ENCODE measurements at places on chromosomes 6 and 20.
A peak's percentile ranks its signal among the peaks of the same experiment; 100 is the strongest.

- DNase-seq: no peak
Measured at GRCh38 chr20:18046535-18046934, 11.2 kb downstream of the OVOL2 start.

GRCh38 chr6:35059596-35060345, 81.4 kb downstream of the TCP11 start:
- DNase-seq: no peak

DNA sequence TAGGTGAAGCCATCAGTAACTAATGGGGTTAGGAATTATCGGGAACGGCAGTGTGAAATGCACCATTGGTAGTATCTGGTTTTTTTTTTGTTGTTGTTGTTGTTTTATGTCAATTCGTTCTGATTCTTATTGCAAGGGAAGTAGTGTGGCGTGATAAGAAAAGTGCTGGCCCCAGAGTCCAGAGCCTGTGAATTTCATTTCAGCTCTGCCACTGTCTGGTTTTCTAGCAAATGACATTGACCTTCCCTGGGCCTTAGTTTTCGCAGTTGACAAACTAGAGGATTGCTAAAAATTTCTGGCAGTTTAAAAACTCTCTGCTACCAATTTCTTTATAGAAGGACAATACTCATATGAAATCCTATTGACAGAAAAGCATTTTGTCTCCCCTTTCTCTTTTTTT, 161.6 kb downstream of the AIG1 start:
- DNase-seq: no peak

GRCh38 chr6:143677577-143677890, 231 bp upstream of the PHACTR2 start:
- no peak for DNase-seq

DNA sequence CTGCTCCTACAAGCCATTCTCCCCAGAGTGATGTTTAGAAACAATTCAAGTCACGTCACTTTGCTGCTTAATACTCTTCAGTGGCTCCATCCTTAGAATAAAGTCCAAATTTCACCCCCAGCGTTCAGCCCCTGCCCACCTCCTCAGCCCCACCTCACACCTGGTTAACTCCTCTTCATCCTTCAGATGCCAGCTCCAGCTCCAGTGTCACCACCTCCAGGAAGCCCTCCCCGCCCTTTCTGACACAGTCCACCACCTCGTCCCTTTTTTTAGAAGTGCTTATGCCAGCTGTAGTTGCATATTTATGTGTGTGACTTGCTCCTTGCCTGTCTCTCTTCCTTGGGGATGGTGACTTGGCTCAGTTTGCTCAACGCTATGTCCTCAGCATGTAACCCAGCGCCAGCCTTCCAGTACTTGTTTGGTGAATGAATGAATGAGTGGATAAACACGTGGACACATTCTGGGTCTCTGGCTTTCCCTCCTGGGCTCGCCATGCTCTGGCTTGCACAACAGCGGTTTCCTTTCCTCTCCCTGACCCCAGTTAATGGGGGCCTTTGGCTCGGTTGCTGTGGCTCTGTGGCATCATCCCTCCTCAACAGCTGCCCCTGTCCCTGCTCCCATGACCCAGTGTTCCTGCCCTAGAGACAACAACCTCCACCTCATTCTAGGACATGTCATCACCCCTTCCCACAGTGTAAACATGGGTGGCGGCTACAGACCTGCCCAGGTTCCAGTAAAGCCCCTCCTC, 3.7 kb upstream of the IP6K3 start:
- no peak for DNase-seq

- DNase-seq: no peak
Measured at GRCh38 chr6:43125119-43125518, 46.0 kb upstream of the SRF start.

DNA sequence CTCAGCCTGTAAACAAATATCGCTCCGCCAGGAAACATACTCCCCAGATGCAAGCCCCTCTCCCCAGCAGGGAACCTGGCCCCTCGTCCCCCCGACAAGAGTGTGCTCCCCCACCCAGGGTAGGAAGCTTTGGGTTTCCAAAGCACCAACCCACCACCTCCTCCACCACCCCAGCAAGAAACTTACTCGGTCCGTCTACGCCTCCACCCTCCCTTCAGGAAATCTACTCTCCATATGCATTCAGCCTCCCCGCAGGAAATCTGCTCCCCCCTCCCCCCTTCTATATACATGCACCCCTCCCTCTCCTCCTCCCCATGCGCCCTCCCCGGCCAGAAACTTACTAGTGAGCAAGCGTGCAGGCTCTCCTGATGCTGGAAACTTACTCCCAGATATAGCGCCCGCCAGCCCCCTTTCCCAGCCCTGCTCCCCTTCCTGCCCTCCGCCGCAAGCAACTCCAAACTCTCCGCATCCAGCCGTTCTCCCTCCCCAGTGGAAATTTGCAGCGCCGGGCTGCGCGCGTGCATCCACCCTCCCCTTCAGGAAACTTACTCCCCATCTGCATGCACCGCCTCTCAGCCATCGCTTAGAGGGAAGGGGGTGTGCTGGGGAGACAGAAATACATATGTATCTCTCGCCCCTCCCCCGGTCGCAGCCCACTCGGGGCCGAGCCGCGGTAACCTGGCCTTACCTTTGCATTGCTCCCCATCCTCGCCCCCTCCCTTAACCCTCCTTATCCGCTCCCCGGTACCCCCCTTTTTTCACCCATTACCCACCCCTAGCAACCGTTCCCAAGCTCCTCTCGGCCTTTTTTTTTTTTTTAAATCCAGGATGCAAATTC, at the start of gene TRERF1:
TRERF1 (minus strand) TSS at position 594 of the 838 bp plus-strand sequence. CDS start 182,336 bp downstream, outside the sequence.
- DNase-seq: peak; percentile 66

DNA sequence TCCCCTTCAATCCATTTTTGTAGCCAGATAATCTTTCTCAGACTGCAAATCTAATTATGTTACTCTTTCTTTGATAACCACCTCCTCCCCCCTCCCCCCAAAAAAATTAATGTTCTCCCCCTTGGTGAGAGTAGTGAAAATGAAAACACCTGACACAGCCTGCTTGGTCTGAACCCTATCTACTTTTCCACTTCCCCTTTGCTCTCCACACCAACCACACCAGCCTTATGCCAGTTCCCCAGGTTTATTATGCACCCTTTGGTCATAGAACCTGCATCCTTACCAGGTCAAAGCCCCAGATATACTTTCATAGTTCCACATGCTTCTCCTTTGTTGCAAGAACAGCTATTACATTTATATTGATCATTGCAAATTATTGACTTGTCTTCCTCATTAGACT, 19.4 kb downstream of the PFDN4 start:
- DNase-seq: no peak

DNA sequence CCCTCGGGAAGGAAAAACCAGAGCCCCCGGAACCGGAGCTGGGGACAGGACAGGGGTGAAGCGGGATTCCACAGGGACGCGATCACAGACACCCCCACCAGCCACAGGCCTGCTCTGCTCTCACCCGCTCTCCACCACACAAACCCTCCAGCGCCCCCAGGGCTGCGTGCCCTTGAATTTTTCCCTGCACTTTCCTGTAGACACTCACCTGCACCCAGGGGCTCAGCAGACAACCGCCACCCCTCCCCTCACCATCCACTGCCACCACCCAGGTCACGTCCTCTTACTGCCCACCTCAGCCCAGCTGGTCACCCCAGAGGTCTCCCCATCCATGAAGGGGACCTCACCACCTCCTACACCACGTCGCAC, 631 bp downstream of the ULBP2 start:
- DNase-seq: no peak

DNA sequence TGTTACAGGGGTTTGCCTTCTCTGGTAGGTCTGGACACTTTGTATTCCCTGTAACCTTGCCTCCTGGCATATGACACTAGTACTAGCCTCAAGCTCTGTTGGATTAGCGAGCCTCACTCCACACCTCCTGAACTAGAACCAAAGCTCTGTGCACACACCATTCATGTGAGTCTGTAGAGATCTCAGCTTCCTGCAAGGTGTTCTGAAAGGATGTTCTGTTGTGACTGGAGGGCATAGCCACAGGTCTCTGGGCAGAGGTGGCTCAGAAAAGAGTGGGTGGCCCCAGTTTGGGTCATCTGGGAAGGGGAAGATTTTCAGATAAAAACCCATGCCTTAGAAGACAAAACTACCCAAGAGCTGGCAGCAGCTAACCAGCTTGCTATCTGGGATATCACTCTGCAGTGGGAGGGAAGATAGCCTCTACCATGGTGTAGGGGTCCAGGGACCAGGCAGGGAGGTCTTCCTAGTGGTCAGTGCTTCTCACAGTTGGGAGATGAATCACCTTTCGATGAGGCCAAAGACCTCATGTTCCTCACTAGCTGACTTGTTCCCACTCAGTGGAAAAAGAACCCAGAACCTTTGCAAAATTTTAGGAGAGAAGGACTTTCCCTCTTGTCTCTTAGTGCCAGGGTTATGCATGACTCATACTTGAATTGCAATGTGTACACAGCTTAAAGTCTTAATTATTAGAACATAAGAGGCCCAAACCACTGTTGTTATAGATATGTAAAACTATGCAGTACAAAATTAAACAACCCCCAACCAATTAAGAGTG, 41.4 kb downstream of the HLA-F start:
- no peak for DNase-seq

DNA sequence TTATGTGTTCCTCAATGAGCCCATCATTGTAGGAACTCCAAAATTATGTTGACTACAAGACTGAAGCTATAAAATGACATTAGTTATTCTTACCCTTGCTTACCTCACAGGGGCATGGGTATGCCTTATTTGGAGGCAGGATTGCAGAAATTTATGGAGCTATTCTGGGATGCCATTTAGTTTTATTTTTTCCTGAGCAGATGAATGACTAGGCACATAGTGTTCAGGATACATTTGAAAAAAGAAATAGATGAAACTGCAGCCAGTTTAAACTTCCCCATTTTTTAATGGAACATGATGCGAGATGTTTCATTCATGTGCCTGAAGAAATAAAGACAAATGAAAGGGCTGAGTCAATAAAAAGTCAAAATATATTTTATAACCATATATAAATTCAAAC, 399.2 kb upstream of the JAG1 start:
- DNase-seq: no peak

DNA sequence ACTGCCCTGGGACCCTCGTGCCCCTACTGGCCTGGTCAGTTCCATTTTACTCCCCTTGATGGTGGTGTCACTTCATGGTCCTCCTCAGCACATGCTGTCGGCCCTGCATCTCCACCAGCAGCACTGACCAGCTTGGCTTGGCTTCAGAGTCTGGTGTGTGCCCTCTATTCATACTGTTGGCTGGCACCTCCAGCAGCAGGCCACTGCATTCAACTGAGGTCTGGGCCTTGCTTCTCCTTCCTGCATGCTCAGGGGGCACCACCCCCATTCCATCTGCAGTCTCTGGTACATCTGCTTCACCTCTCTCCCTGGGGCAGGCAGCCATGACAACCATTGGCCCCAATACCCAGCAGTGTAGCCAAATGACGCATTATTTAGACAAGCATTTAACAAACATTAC, 155.9 kb downstream of the SLC24A3 start:
- no peak for DNase-seq

GRCh38 chr6:36201612-36202011, 5.1 kb downstream of the BRPF3 start:
- no peak for DNase-seq

DNA sequence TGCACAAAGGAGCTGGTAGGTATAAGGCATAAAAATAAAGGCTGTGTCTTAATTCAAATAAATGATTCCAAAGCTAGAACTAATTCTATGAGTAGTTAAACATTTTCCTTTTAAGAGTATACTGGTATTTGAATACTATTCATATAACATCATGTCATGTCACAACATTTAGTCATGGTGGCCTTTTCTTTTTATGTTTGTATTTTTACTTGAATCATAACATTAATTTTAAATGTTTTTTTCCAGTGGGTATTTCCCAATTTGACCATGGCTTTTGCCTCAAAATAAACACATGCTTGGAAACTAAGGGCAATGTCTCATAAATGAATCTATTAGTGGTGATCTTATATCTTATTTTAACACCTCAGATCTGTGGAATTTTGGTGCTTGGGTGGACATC, 177.1 kb downstream of the CD109 start:
- no peak for DNase-seq

- no peak for DNase-seq
Measured at GRCh38 chr6:52230685-52231084, 13.6 kb downstream of the IL17F start.

GRCh38 chr6:31971279-31971992, 502 bp downstream of the DXO start:
- no peak for DNase-seq

DNA sequence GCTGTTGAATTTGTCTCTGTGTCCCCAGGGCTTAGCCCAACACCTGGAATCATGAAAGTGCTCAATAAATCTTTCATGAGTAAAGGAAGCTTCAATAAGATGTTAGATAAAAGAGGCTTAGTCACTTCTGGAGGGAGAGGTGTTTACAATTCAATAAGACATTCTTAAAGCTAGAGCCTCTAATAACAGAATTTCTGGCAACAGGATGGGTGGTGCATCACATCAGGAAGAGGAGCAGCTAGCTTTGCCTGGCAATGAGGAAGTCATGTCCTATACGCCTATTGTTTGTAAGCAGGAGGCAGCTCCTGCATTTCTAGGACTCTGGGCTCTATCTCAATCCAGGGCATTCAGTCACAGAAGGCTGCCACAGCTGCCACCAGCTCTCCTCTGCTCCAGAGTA, 638.5 kb downstream of the EPM2A start:
- DNase-seq: no peak

DNA sequence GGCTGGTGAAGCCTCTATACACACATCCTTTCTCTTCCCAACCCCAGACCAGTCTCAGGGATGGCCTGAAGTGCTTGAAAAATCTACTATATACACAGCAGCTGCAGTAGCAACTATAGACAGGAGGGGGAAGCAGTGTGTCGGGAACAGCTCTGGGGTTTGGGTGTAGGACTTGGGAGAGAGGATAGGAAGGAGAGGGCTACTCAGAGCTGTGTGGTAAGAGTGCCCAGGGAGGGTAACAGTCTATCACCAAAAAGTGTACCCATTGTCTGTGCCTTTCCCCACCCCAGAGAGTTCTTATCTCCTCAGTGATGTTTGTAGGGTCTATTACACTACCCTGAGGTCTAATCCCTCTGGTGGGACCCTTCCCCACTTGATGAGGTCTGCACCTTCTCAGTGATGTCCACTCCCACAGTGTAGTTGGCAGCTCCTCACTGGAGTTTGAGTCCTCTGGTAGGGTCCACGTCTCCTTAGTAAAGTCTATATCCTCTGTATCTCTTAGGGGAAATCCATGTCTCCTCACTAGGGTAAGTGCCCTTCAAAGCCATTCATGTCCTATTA, 1.5 kb upstream of the GGT7 start:
- DNase-seq: peak; percentile 79

DNA sequence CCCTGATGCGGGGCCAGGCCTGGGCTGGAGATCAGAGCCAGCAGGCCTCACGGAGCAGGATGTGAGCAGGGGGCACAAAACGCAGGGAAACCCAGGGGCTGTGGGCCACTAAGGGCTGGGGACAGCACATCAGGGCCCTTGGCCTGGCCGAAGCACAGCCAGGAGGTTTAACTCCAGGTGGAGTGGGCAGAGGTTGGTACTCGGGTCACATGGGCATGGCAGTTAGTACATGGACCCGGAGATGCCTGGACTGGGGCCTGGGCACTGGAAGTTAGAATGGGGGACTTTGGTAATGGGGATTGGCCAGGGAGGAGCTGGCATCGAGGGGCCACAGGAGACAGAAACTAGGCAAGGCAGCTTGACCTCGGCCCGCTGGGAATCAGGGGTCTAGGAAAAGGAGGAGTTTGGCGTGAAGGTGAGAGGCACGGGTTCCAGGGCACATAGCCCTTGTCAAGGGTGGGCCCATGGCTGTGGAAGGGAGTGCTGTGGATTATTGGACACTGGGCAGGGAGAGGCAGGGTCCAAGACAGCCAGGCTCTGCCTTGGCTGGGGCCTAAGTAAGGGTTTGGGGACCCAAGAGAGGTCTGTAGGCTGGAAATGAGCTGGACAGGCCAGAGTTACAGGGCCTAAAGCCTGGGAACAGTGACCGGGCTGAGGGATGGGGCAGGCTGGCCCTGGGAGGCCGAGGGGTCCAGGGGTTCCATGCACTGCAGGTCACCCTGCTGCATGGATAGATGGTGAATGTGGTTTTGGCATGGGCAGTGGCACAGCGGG, 41.6 kb upstream of the CD93 start:
- DNase-seq: no peak

All from activated CD4-positive, alpha-beta T cell treated with anti-CD3 and anti-CD28 coated beads, Interleukin-2, amount 50 U/mL, for 16 hours (primary cell).